ENCODE measurements at places on chromosomes 1 and 21.

DNA sequence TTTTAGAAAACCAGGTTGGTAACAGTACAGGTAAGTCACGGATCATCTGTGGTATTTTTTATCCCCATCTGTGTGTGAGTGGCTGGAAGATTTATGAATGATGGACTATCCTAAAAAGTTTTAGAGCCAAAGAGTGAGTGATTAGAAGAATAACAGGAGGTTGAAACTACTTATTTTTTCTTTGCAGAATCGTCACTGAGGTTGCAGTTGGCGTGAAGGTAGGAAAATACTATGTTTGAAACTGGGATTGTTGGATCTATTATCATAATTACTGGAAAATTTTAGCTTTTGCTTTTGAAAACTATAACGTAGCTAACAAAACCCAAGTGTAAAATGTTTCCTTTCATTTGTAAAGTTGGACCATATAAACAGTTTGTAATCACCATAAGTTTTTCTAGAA lies 1.8 kb downstream of the PTBP2 start:
- no peak for DNase-seq

DNA sequence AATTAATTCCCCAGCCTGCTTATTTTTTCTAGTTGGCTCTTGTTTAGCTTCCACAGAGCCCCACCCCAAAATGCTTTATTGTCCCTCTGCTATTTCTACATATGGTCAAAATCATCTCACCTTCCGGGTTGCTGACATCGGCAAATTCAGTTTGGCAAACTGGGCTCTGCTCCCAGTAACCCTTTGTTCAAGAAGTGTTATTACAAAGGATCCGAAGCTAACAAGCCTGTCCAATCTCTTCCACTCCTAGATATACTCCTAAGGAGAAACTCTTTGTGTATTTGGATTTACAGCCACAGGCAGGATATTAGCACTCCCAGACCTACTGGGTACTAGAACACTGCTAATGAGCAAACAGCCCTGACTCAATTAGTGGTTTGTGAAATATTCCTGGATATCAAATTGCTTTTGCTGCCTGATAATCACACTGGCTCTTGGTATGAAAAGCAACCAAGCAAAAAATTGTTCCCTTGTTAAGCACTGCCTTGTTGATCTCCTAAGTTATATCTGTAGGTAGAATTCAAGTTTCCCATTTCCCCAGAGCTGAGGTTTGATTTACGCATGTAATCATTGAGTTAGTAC lies 4.0 kb downstream of the JUN start:
- peak; percentile 78 for DNase-seq

- DNase-seq = no peak
Measured at GRCh38 chr21:40568807-40569206, 278.2 kb downstream of the DSCAM start.

GRCh38 chr1:192959657-192960186 lies 99.4 kb downstream of the UCHL5 start:
- DNase-seq = no peak

DNA sequence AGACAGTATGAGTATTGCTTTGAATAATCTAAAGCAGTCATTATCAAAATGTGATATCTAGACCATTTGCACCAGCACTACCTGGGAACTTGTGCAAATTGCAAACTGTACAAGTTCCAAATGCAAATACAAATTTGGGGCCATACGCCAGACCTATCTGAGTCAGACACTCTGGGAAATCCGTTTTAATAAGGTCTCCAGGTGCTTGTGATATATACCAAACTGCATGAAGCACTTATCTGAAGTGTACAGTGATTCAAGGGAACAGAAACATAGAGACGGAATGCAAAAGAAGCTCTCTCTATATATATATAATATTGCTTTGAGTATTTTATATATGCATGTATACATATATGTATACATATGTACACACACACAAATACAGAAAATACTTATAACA lies 36.2 kb upstream of the ASPM start:
- DNase-seq = no peak

DNA sequence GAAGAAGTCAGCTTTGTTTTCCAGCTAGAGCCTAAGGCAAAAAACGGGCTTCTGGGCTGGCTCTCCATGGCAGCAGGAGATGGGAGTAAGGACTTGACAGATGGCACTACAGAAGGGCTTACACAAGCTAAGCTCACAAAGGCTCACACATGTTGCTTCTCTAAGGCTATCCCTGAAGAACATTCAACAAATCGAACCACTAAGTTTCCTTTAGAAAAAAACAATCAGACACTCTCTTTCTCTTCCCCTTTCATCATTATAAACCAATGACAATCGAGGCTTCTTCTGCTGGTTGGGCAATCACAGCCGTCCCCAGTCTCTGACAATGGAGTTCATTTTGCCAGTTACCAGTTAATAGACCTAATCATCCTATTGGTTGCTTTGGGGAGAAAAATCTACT lies 40.5 kb downstream of the TRIT1 start:
- DNase-seq = no peak

GRCh38 chr1:88609051-88609450 lies 75.0 kb upstream of the PKN2 start:
- DNase-seq = no peak

GRCh38 chr1:98813738-98814309 lies 152.3 kb downstream of the SNX7 start:
- no peak for DNase-seq

- DNase-seq = no peak
Measured at GRCh38 chr1:27363766-27364695, 2.7 kb downstream of the MAP3K6 start.

DNA sequence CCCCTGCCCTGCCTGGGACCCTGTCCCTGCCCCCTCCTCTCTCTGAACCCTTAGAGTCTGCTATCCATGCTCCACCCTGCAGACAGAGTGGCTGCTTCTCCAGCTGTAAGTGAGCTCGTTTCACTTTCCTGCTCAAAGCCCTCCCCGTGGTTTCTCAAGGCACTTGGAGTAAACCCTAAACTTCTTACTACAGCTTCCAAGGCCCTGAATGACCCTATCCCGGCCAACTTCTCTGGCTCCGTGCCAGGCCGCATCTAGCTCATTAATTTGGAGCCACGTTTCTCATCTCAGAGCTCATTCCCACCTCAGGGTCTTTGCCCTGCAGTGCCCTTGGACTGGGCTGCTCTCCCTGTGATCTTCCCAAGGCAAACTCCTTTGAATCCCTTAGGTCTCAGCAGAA lies 235.1 kb upstream of the RUNX1 start:
- DNase-seq = no peak

DNA sequence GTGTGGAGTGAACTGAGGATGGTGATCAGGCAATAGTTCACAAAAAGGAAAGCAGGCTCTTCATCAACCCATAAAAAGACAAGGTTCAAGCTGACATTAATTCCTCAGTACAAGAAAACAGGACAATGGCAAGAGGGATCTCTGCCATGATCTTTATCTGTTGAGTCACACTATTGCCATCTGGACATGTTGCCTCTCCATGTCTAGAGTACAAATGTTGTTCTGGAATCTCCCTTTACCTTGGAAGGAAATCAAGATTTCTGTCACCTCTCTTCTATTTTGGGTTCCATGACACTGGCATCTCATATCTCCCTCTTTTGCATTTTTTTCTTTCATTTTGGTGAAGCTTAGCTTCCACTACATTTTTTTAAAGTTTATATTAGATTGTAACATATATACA lies 329.1 kb downstream of the USP25 start:
- DNase-seq = no peak

GRCh38 chr1:8155528-8156186 lies 129.5 kb upstream of the ERRFI1 start:
- no peak for DNase-seq

DNA sequence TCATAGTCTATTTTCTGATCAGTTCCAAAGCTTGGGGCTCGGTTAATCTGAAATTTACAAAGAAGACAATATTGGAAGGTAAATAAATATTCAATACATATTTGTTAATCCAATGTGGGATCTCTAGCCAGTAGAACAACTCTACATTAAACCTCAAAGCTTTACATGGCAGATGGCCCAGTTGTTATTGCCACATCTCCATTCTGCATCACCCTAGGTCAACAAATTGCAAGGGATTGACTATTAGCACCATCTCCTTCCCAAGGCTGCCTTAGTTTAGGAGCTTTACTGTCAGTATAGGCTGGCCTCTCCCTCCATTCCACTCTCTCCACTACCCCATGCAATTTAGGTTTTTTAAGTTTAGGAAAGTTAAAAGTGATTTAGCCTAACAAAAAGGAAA lies 69.7 kb downstream of the TTLL7 start:
- DNase-seq = no peak

DNA sequence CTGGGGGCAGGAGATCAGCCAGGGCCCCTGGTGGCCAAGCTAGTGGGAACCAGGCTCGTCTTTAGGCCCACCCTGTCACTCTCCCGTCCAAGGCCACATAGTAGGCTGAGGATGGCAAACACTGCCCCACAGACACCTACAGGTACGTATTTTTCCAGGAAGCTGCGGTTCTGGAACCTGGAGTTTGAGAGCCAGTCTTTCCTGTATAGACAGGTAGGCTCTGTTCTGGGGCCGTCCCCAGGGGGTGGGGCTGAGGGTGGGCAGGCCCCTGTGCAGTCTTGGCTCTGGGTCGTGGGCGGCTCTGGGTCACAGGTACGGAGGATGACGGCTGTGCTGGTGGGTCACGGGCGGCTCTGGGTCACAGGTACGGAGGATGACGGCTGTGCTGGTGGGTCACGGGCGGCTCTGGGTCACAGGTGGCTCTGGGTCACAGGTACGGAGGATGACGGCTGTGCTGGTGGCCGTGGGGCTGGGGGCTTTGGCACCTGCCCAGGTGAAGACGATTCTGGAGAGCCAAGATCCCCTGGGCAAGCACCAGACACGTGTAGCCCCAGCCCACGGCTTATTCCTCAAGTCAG lies 2.2 kb downstream of the PUSL1 start:
- DNase-seq = no peak

- no peak for DNase-seq
Measured at GRCh38 chr1:34192621-34193020, 15.9 kb downstream of the C1orf94 start.

GRCh38 chr1:44605914-44606615 lies 68.2 kb downstream of the TMEM53 start:
- no peak for DNase-seq

DNA sequence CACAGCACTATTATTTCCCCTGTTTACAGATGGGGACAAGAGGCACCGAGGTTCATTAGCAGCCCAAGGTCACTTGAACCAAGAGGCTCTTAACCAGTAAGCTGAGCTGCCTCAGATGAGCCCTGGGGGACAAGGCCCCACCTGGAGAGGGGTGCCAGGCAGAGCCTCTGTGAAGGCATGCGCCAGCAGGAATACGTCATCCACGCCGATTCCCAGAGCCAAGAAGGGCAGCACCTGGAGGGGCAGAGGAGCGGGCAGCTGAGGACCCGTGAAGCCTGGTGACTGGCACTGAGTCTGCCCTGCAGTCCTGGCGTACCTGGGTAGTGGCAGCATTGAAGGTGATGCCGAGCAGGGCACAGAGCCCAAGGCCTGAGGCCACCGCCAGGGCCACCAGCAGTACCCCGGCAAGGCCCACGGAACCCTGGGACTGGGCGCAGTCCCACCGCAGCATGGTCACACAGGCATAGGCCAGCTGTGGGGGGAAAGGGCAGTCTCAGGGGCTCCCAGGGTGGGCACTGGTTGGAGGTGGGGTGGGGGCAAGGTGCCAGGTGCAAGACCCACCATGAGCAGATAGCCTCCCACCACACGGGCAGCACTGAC lies 14.1 kb downstream of the PTCH2 start:
- DNase-seq = no peak

DNA sequence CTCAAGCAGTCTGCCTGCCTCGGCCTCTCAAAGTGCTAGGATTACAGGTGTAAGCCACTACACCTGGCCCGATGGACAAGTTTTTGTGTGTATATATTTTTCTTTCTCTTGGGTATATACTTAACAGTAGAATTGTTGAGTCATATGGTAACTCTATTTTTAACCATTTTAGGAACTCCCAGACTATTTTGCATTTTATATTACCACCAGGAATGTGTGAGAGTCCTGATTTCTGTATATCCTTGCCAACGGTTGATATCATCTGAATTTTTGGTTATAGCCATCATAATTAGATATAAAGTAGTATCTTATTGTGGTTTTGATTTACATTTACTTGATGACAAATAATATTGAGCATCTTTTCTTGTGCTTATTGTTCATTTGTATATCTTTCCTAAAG lies 20.7 kb downstream of the FNBP1L start:
- no peak for DNase-seq

DNA sequence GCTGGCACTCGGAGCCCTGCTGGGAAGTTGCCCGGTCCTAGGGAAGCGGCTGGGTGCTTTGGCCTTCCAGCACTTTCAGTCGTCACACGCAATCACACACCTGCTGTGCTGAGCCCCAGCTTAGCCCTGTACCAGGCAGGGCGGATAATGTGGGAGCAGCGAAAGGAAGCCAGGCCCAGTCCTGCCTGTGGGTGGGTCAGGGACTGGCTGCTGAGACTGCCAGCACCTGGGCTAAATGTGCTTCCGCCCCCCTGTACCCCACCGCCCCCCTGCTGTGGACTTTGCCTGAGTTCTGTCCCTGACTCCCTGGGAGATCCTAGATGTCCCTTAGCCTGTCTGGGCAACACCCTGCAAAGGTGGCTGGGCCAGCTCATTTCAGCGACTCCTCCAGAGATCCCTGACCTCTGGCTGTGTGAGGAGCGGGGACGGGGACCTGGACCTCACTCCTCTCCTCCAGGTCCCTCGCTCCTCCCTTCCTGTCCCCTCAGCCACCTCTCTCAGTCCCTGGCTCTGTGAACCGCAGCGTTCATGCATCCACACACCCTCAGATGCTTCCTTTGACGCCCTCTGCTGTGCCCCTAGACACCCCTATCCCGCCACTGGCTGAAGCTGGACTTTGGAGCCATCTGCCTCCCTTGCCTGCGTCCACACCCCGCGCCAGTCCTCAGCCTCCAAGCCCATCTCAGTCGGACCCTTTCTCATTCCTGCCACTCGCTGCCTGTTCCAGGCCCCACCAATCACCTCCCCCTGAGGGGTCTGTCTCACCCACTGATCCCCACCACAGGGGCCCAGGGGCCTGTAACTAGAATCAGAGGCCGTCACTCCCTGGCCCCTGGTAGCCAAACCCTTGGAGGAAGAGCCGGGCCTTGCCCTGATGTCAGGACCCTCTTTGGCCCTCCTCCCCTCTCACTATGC lies 1.4 kb downstream of the MMEL1 start:
- DNase-seq = no peak

DNA sequence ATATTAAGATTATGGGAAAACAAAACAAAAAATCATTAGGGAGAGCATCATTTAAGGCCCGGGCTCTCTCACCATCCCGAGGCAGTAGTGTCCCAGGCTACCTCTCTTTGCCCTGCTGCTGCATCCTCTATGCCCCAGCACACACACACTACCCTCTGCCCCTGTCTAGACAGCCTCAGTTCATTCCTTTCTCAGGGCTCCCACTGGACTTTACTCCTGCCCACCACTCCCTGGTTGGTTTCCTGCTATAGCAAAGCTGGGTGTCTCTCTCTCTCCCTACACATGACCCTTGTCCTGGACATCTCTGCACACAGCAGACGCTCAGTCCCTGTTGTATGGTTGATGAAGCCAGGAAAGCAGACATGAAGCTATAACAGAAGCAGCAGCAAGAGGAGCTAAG lies 30.7 kb downstream of the GNG12 start:
- no peak for DNase-seq

- no peak for DNase-seq
Measured at GRCh38 chr1:18962121-18962721, 5.7 kb upstream of the IFFO2 start.
